ENCODE measurements at places on chromosomes 5 and 9.

DNA sequence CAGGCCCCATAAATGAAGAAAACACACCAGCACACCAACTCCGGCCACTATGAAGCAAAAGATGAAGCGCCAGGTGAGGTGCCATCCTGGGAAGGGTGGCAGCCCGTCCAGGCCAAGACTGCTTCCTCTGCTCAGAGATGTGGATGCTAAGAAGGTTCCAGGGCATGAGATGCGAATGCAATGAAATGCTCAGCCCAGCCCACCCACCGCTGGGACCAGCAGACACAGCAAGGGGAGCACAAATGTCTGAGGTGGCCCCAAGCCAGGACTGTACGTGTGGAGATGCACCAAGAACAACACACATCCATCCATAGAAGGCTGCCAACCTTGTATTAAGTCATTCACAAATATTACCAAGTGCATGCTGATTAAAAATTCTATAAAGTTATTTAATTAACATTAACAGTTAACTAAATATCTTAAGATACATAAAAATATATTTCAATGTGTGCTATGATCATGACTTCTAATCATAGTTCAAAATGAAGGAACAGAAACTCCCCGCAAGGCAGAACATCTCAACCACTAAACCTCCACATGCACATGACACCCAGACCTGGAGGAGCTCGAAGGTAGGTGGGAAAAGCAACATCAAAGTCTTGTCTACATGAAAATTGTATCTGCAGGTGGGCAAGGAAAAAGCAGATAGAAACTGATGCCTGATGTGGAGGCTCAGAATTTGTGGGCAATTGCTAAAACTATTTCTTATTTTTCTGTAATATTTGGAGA is 43.7 kb downstream of the BICD2 start:
- no peak for DNase-seq

DNA sequence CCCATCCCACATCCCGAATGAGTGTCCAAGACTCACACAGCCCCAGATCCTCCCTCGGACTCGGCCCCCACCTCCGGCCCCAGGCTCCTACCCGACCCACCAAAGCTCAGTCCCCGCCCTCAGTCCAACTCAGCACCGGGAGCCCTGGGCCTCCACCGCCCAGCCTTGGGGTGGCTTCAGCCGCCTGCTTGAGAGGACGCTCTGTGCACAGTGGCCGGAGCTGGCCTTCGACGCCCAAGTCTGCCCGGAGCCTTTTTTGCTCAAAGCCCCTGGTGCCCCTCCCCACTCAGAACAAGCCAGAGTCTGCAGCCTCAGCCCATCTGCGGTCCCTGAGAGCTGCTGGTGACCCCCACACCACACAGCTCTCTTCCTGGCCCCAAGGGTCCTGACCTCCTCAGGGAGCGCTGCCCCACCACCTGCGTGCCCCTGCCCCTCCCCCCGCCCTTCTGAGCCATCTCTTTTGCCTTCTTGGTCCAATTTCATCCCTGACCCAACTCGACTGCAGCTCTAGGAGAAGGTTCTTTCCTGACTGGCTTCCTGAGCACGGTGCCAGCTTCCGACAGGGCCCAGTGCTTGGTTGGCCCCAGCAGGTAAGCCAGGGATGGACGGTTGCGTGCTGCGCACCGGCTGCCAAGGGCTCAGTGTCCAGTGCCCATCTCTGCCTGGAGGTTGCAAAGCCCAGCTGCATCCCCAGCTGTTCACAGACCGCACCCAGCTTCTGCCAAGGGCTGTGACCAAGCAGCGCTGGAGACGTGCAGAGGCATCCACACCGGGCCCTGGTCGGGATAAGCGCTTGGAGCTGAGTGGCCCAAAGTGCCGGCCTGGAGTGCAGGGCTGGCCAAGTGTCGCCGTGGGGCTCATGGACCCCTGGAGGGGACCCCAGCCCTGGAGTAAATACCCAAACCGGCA is 27.7 kb upstream of the NSMF start:
- DNase-seq: no peak

DNA sequence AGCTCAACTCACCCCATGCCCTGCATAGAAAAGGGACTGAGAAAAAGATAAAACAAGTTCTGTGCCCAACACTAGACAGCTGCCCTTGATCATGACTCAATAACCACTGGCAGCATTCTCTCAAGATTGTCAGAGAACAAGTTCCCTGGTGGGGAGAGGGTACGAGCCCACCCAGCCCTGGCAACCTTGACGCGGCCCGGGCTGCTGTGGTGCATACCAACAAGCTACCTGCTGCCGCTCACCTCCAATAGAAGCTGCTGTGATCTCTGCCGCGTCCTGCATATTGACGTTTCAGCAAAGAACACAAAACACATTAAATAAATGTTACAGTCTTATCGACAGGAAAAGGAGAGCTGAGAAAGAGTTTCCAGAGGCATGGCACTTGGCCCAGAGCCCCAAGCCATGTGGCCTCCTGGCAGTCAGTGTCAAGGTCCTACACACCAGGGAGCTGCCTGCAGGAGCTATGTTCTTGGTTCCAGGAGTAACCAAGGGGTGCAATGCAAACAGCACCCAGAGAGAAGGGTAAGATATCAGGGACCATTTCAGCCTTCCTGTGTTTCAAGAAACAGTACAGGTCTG is 28.3 kb downstream of the WHRN start:
- DNase-seq: no peak

DNA sequence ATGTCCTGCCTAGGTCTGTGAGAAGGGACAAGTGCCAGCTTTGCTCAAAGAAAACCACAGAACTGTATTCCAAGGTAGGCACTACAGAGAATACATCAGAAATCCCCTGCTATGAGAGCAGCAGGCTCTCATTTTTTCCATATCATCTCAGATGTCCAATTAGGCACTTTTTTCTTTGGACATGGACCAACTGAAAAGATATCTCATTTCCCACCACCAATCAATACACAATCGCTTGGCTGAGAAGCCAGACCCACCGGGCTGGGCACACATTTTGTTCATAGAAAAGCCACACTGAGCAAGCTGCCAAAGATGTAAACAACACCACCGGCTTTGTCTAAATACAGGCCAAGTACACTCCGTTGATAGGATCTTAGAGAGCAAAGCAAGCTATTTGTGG is 25.9 kb downstream of the STOM start:
- DNase-seq: no peak

- no peak for DNase-seq
Measured at GRCh38 chr9:89892920-89893319, 288.1 kb downstream of the GADD45G start.

- DNase-seq: peak; percentile 4
Measured at GRCh38 chr9:83061990-83062650, 822 bp downstream of the RASEF start.

GRCh38 chr9:112162621-112163413 is 12.3 kb downstream of the SUSD1 start:
- DNase-seq: no peak

GRCh38 chr9:109167716-109168115 is 667 bp upstream of the FRRS1L start:
- no peak for DNase-seq

DNA sequence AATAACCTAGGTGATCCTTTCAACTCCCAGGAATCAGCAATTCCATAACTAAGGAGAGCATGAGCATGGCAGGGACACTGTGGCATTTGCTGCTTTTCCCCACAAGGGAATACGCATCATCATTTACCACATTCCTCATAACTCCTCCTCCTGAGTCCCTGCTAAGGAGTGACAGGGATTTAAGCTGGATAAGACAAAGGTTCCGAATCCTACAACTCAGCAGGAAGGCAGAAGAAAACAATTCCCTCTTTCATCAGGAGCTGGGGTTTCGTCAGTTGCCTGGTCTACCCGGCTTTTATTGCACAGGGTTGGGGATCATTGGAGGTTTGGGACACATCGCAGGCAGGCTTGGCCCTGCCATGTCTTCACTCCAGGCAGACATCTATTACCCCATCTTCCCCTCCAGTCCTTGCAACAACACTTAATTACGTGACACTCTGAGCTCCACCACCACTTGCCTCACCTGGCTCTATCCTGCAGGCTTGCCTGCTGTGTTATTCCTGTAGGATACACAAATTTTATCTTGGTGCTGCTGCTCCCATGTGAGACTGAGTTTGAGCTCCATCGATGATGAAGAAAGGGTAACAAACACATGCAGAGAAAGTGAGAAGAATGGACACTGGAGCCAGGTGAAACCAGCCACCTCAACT is 563.0 kb upstream of the KLF4 start:
- DNase-seq: no peak

GRCh38 chr5:32625106-32625505 is 39.7 kb downstream of the SUB1 start:
- no peak for DNase-seq

DNA sequence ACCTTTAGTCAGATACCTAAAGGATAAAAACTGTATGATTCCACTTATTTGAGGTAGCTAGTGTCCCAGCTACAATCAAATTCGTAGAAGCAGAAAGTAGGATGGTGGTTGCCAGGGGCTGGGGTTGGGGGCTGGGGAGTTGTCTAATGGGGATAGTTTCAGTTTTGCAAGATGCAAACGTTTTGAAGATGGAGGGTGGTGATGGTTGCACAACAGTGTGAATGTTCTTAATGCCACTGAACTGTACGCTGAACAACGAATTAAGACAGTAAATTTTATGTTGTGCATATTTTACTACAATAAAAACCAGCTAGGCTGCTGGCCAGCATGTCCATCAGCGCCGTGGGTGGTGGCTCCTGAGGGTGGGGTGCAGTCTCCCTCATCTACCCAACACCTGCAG is 137.8 kb downstream of the GADD45G start:
- no peak for DNase-seq

GRCh38 chr5:178433273-178433775 is 156.9 kb downstream of the COL23A1 start:
- no peak for DNase-seq

GRCh38 chr9:1876891-1877496 is 138.2 kb upstream of the SMARCA2 start:
- no peak for DNase-seq

GRCh38 chr5:61285531-61285930 is 46.5 kb upstream of the ZSWIM6 start:
- DNase-seq: no peak

GRCh38 chr5:39331861-39332381 is 32.4 kb downstream of the C9 start:
- DNase-seq: no peak

- DNase-seq: no peak
Measured at GRCh38 chr5:84373506-84373905, 11.2 kb downstream of the EDIL3 start.

DNA sequence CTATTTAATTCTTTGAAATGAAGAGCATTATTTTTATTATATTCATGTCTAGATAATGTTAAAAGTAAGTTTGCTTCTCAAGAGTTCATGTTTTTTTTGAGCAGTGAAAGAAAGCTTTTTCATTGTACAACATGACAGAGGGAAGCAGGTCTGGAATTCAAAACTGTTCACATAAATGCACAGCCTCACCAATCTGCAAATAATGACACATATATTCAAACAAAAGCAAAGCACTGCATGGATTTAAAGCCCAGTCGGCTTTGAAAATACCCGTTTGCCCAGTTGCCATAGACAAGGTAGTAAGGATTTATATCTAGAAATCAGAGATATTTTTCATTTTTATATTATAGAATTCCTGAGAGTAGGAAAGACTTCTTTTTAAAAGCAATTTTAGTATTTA is 201.8 kb downstream of the CD180 start:
- DNase-seq: no peak

DNA sequence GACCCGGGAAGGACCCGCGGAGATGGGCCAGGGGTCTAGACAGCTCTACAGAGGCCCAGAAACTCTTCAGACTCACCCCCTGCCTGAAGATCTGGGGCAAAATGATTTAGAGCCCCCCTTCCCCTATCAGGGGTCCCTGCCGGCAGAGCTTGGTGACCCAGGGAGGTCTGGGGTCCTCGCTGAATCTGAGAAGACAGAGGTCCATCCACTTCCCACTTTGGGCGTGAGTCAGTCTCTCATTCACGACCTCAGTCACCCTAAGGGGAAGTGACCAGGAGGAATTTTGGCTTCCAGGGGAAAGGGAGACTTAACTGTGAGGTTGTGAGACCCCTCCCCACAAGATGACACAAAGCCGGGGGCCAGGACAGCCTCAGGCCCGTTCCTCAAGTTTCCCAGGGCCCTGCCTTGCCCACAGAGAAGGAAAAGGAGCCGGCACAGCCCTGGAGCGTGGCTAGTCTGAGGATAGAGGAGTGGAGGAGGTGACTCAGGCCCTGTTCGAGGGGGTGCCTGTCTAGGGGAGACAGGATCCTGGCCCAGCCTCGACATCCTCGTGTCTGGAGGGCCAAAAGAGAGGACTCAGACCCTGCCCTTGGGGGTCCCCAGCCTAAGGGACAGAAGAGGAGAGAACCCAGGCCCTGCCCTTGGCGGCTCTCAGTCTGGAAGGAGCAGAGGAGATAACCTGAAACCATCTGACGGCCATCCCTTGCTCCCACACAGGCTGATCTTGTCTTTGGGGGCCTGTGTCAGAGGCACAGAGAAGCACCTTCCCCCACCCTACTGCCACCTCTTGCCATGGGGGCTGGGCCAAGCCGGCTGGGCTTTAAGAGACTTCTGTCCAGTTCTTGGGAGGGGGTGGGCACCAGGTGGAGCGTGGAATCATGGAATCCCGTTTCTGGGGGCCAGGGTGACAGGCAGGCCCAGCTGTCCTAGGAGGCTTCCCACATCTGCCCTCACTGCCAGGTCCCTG is 889 bp downstream of the PDLIM4 start:
- DNase-seq: peak; percentile 71

- DNase-seq: no peak
Measured at GRCh38 chr9:77221431-77221830, 44.1 kb downstream of the VPS13A start.

DNA sequence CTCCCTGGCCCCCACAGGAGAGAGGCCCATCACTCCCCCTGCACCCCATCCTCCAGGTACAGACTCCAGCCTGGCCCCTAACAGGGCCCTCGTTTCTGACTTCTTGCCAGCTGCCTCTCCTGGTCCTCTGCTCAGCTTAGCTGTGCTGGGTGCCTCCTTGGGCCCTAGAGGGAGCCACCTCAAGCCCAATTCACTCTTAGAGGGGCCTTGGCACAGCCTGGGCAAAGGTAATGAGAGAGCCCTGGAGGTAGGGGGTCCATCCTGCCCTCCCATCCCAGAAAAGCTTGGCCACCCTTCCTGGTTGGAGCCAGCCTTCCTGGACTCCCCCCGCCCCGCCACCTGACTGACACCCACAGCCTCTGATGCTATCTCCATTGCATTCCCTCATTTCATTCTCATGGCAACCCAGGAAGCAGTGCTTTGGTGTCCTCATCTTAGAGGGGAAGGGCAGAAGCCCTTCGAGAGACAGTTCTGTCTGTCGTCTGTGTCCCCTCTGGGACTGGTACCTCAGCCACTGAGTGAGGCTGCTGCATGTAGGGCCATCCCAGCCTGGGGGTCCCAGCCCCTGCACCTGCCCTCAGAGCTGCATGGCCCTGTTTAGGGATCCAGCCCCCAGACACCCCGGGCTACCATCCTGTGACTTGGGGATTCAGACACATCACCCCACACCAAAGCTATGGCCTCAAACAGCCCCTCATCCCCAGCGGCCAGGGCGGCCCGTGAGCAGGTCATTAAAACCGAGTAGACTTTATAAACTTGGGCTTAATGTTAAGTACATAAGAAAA is 95.5 kb downstream of the BARX1 start:
- peak; percentile 11 for DNase-seq

GRCh38 chr9:35476596-35476995 is 13.3 kb upstream of the RUSC2 start:
- no peak for DNase-seq
